ENCODE measurements at places on chromosomes 4 and X. TPM values are rescaled to one million over a fixed set of nuclear protein-coding genes. Genes with fewer than 3 reads are reported as not detected.

Gene GLRA2
- total RNA-seq = not detected

Gene TRPC5OS
- total RNA-seq = not detected

Gene MSANTD1
- 1.0 TPM for total RNA-seq

Gene TCEAL7
- total RNA-seq = not detected

Gene WAS
- total RNA-seq = 89.7 TPM

Gene CXorf58
- not detected for total RNA-seq

Gene ALB
- total RNA-seq = not detected

Gene ANKRD17
- total RNA-seq = 77.4 TPM

- no peak for DNase-seq
Observed at GRCh38 chr4:72205298-72205697, 173.5 kb downstream of the NPFFR2 start.

DNA sequence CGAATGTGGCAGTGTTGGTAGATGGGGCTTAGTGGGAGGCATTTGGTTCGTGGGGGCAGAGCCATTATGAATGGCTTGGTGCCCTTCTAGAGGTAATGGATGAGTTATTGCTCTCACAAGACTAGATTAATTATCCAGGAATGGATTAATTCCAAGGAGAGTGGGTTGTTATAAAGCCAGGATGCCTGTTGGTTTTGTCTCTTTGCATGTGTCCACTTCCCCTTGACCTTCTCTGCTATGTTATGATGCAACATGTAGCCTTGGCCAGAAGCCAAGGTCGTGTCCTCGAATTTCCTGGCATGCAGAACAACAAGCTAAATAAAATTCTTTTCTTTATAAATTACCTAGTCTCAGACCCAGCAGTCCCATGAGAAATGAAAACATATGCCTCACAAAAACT, 111.2 kb upstream of the PLS3 start:
- no peak for DNase-seq

GRCh38 chrX:9767375-9767774, 1.7 kb upstream of the GPR143 start:
- DNase-seq = peak; percentile 16

DNA sequence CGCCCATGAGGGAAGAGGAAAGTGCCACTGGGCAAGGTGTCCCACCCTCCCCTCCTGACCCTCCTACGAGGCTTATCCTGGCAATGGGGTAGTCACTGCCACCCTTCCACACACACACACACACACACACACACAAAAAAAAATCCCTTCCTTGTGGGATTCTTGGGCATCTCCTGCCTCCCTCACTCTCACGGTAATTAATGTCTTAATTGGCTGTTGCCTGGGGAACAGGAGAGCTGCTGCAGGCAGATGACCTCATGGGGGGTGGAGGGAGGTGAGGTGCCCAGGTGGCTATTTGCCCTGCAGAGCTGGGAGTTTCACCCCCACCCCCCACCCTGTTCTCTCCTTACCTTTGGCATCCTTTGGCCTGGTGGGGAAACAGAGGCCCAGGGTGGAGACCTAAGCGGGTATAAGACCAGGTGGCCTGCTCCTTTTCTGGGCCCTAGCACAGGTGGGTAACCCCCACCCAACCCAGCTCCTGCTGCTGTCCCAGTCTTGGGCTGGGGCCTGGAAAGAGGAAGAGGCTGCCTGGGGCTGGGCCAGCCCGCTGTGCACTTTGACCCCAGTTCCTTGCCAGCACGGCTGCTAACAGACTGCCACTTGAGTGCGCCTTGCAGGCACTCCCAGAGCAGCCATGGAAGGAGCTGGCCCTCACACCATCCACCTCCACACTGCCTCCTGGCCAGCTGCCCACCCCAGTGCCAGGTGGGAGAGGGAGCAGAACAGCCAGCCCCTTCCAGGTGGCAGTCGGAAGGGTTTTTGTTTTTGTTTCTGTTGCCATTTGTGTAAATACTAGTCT, 12.6 kb downstream of the EFNB1 start:
- DNase-seq = no peak

GRCh38 chr4:62407534-62407933, 1207.4 kb downstream of the ADGRL3 start:
- no peak for DNase-seq

DNA sequence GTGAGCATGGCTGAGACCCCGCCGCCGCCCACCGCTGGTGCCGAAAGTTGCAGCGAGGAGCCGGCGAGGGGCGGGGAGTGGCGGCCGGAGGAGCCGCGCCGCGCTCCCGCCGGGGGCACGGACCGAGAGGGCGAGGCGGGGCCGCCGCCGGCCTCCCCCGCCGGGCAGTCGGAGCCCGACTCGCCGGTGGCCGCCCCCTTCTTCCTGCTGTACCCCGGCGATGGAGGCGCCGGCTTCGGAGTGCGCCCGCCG, 16.5 kb downstream of the UTP3 start:
- no peak for DNase-seq

DNA sequence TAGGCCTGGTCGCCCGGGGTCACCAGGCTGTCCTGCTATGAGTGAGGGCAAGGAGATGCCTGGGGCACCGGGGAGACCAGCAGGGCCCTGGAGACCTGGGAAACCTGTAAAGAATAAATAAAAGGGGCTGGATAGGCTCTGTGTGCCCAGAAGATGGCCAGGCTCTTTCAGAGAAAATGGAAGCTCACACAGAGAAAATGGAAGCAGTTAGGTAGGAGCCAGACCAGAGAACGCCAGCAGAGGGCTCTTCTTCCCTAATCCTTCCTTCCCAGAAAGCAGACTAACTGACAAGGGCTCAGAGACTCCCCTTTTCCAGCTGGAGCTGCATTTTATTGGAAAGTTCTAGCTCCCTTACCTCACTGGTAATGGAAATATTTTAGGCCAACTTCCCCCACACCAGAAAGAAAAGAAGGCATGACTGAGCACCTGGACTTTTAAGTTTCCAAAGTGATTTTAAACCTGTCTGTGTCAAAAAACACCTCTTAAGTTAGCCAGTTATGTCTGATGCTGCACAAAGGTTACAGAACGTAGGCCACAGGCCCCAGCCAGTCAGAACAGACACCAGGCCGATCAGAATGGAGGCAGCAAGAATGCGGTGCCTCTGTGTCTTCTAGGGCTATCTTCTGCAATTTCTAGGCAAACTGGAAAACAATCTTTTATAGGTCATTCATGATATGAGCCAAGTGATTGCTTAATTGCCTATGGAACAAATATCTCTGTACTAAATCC, 74.0 kb downstream of the ATG4A start:
- no peak for DNase-seq

- no peak for DNase-seq
Observed at GRCh38 chr4:78143634-78144033, 86.5 kb downstream of the FRAS1 start.

DNA sequence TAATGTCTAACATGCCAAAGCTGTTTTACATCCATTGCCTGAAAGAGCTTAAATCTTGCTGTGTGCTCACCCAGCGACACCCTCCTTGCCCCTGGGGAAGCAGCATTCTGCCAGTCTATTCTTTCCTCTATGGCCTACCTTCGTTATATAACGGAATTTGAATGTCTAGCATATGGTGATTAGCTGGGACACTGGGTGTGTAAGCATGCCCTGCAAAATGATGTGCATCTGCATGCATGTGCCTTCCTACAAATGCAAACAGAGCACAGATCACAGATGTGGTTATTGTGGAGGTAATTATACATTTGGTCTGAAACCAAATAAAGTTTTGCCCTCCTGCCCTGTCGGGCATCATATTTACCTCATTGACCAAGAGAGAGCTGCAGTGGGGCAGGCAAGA, 90.8 kb downstream of the NHS start:
- DNase-seq = no peak

GRCh38 chrX:64097891-64098290, 107.6 kb downstream of the AMER1 start:
- no peak for DNase-seq

DNA sequence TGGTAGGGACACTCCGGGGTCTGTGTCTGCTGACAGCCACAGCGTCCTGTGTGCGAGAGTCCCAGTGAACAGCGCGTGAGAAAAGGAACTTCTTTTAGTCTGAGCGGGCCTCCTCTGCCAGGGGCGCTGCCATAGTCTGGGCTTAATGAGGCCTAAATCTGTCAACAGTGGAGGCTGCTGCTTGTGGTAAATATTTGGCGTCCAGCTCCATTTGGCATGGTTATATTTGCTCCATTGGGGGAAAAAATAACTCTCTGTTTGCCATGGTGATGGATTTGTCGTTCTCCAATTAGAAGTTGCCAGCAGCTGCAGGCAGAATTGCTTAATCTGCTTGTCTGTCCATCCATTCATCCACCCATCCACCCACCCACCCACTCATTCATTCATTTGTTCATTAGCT, 71.4 kb upstream of the PSAPL1 start:
- no peak for DNase-seq

DNA sequence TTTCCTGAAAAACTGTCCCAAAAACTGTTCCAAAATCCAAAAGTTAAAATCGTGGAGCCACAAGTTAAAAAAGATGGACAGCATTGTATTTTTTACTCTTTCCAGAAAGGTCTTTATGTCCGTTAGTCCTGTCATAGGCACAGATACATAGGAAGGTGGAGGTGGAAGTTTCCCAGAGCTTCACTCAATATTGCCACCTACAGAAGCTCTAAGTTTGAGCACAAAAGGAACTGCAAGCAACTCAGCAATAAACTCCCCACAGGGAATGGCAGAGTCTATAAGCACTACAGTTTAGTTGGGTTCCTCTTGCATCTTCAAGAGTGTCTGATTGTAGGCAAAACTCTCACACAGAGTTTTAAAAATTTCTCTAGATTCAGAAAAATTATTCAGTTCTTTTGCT, 22.0 kb upstream of the UGT2B4 start:
- no peak for DNase-seq

- peak; percentile 67 for DNase-seq
Observed at GRCh38 chr4:37805091-37805490, 21.4 kb upstream of the PGM2 start.

GRCh38 chrX:110277609-110278008, 40.3 kb downstream of the AMMECR1 start:
- DNase-seq = no peak

DNA sequence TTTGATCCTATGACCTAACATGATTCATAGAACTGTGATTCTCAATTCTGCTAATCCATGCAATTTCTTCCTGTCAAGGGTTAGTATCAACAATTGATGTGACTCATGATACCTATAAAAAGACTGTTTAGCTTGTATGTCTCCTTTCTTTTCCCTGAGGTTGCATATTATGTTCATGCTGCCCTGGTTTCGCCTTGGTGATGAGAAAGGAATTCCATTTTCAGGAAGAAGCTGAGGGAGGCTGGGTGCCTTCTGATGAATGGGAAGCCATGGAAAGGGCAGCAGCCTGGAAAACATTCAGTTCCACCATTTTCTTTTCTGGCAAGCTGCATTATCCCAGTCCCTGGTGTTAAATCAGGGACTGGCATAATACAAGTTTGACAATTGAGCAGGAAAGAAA, 976.5 kb downstream of the RPA4 start:
- no peak for DNase-seq

DNA sequence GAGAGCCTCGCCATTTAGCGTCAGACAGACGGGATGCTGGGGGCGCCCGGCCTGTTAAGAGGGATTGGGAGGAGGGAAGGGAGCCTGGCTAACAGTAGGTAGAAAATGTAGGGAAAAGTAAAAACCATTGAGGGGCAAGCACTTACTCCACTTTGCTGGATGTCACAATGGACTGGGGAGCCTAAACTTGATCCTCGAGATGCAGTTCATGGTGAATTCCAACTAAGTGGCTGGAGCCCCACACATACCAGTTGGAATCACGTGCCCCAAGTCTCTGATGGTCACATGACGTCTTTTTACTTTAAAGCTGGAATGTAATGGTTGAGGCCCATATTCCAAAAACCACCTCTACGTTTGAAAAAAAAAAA, 1.5 kb downstream of the PLS3 start:
- no peak for DNase-seq

DNA sequence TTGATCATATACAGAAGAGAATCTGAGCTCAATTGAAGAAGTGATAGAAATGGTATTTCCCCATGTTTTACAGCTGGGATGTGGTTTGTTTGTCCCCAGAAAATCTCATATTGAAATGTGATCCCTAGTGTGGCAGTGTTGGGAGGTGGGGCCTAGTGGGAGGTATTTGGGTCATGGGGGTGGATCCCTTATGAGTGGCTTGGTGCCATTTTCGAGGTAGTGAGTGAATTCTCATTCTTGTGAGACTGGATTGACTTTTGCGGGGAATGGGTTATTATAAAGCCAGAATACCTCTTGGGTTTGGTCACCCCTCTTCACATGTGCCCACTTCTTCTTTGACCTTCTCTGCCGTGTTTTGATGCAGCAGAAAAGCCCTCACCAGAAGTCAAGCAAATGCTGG, 29.6 kb upstream of the PAGE1 start:
- DNase-seq = no peak

Data from OCI-LY7 (cell line).